ENCODE measurements at places on chromosomes 13 and 19.

DNA sequence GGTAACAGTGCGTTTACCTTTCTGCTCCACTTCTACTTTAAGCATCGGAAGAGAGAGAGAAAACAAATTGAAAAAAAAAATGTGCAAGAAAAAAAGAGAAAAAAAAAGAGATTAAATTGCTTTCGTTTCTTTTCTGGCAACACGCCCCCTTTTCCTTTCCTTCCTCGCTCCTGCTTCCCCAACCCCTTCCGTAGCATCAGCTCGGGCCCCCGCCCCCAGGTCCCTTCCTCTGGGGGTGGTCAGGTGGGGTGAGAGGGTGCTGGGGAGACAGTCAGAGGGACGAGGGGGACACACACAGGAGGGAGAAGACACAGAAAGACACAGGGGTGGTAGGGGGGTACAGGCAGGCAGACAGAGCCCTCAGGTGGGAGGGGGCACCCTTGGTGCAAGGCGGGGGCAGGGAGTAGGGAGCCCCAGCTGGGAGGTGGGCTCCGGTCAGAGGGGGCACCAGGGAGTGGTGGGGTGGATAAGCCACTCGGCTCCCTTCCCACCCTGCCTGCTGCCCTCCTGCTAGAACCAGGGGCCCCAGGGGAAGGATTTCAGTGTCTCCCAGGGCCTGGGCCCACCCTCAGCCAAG, 30.7 kb upstream of the ASF1B start:
- no peak for DNase-seq

DNA sequence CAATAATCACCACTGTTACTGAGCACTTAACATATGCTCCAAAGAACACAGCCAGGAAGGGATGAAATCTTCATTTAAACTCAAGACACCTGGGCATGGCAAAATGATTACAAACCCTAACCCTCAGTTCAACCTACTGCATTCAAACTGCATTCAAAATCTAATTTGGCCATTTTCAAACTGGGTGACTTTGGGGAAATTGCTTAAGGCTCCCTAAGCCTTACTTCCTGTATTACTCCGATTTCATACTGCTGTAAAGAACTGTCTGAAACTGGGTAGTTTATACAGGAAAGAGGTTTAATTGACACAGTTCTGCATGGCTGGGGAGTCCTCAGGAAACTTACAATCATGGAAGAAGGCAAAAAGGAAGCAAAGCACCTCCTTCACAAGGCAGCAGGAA, 50.4 kb downstream of the CBY2 start:
- no peak for DNase-seq

DNA sequence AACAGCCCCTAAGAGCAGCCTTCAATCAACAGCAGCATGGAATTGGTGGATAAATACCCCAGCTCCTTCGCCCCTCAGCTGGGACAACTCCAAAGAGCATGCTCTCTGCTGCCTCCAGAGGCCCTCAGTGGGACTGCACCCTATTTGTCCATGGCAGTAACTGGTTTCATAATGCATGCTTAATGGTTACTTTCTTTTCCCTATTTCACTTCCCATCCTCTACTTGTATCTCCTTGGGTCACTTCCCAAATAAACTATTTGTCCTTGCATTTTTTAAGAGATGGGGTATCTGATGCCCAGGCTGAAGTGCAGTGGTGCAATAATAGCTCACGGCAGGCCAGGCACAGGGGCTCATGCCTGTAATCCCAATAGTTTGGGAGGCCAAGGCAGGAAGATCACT, 13.5 kb upstream of the TPM4 start:
- peak; percentile 52 for DNase-seq

DNA sequence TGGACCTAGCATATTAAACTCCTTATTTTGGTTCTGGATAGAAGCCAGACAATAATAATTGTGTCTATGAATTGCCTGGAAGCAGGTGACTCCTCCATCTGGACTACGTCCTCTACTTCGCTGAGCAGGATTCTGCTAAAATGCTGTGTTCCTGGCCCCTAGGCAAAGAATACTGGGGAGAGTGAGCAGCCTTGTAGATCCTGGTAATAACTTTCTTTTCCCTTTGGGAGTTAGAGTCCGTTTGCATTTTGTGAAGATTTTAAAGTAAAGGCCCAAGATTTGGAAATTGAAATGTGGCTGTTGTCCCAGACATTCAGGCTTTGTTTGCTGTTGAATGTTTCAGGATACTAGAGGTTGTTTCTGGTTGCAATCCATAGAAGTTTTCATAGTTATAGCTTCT, 511.9 kb upstream of the KLF12 start:
- DNase-seq = no peak

- DNase-seq = peak; percentile 10
Measured at GRCh38 chr19:679418-680286, 3.5 kb downstream of the FSTL3 start.
